CD4-positive, alpha-beta T cell treated with Interleukin-4 for 1 hour (primary cell): ENCODE measurements at places on chromosomes 16 and 17.

DNA sequence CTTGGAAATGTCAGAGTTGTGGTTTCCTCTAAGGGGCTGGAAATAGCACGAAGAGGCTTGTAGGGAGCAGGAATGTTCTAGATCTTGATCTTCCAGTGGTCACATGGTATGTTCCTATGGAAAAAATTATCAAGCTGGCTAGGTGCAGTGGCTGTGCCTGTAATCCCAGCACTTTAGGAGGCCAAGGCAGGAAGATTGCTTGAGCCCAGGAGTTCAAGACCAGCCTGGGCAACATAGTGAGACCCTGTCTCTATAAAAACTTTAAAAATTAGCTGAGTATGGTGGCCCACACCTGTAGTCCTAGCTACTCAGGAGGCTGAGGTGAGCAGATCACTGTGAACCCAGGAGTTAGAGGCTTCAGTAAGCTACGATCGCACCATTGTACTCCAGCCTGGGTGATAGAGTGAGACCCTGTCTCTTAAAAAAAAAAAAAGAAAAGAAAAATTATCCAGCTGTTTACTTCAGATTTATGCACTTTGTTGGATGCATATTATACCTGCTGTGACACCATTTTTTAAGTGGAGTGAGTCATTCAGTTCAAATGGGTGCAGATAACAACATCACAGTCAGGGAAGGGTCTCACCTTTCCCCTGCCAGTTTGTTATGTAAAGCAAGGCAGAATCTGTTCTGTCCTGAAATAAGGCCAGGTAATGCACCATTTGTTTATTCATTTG, 65.7 kb upstream of the LYRM9 start:
- DNase-seq: no peak

DNA sequence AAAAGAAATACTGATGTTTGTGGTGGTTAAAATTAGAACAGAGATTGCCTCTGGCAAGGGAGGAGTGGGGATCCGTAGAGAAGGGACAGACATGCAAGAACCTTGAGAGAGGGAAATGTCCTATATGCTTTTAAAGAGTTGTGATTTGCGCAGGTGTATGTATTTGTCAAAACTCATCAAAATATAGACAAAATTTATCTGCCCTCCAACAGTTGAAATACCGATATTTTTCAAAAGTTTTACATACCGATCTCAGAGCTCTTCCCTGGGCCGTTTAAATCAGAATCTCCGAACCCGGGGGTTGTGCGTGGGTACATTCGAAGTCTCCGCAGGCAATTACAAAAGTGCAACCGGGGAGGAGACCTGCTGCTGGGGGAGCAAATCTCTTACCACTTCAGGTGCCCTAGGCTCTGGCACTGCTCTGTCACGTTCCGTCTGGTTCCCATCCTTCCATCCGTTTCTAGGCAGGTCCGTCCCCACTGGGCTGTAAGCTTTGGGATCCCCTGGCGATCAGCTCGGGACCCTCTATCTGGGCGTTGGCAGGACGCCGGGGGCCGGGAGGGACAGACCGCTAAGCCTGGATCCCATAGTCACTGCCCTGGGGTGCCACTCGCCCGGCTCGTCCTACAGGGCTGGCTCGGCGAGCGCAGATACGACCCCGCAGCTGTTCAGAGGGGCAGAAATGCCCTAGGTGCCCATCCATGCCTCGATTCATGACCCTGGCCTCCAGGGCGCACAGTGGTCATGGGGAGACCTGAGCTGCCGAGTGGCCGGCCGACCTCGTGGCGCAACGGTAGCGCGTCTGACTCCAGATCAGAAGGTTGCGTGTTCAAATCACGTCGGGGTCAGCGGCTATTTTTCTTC, 4.2 kb downstream of the BORCS6 start:
- peak; percentile 91 for DNase-seq

DNA sequence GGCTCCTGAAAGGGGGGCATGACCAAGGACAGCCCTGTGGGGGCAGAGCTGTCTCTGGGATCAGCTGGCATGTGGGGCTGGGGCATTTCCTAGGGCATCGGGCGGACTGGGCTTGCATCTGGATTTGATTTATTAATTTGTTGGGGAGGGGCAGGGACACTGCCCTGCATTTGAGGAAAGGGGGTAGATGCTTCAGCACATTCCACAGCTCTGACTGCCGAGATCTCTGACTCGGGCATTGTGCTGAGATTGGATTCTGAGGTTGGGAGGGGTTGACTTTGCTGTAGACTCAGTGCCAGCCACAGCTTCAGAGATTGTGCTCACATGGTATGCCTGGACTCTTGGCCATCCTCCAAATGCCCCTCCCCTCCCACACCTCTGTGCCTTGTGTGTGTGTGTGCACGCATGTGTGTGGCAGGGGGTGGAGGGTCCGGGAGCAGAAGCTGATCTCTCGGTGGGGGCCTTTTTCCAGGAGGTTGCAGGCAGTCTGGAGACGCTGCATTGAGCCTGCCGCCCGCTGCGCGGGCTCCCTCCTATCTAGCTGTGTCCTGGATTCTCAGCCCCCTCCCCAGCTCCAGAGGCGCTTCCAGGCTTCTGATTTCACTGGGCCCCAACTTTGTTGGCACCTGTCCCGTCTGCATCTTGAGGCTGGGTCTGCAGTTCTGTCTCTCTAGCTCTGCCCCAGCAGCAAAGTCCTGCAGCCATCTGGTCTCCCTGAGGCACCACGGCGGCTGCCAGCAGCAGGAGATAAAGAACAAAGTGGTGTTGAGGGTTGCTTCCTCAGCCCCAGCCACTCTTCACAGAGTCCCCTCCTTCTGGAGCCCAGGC, 14.9 kb downstream of the IGFBP4 start:
- no peak for DNase-seq

- DNase-seq: no peak
These were observed 15.8 kb upstream of the HYDIN start for GRCh38 chr16:71246309-71246708.

- DNase-seq: no peak
These were observed 117.6 kb downstream of the VPS53 start for GRCh38 chr17:596763-597644.

DNA sequence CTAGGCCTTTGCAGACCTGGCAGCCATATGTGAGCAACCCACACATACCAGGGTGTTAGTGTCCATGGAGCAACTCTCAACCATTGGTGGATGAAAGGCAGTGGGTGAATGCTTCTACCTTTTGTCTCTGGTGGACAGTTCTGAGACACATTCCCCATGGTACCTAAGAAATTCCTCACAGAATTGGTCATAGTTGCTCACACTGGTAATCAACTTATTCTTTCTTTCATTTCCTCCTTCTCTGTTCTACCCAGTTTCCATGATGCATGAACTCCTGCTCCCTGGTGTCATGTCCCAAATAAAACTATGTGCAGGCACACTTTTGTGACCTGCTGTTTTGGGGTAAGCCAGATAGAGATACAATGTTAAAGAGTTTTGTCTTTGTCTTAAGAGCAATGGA, 33.2 kb upstream of the MPHOSPH6 start:
- DNase-seq: no peak

DNA sequence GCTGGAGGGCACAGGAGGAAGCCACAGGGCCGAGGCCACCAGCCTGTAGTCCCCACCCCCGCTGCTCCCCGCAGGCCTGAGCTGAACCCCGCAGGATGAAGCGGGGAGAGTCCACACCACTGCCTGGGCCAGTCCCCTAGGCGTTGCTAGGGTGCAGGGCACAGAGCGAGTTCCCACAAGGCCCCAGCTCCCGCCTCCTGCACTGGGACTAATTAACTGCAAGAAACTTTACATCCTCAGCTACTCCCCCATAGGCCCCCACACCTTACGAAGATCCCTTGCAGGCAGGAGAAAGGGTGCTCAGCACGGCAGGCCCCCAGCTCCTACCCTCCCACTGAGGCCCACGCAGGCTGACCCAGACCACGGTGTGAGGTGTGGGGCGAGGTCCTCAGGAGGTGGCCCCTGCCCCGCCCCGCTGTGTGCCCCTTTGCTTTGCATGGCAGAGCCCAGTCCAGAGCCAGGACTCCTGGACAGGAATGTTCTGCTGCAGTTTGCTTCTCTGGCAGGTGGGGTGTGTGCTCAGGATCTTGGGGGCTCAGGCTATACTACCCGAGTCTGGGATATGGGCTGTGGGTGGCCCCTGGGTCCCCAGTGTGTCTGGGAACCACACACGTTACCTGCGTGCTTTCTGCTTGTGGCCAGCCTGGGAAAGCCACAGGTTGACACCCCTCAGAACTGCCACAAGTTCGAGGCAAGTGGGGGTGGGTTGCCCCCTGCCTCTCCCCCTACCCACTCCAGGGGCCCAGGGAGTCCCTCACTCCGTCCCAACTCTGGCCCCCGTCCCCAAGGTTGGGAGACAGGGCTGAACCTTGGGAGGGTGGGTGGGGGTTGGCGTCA, 1.2 kb downstream of the GNG13 start:
- DNase-seq: no peak

DNA sequence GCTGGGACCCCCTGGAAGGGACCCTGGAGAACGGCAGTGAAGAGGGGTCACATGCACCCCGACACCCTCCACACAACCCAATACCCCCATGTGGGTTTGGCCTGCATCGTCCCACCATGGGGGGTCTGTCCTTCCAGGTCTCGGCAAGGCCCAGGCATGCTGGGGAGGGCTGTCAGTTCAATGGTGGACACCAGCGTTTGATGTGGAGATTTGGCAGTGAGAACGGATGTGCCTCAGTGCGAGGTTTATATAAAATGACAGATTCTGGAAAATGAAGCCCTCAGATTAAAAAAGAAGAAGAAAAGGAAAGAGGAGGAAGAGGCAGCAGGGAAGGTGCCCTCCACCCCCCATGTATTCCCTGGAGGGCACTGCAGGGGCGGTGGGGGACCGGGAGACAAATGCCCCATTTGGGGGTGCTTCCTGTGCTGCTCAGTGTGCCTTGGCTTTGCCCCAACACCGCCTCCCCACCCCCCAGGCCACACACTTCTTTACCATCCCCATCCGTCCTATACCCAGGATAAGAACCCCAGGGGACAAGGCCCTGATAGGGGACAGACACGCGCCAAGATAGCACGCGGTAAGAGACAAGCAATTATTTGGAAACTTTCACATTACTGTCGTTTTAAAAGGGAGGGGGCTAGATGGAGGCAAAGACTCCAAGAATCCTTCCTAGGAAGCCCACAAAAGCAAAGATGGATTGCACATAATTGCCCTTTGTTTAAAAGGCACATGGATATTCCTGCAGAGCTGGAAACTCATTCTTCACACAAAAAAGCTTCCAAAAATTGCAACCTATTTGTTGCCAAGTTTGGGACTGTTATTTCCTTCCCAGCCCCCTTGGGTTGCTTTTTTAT, 21.0 kb downstream of the RBFOX3 start:
- DNase-seq: no peak

- DNase-seq: no peak
These were observed 14.0 kb downstream of the UBE2O start for GRCh38 chr17:76438906-76439305.

- no peak for DNase-seq
These were observed 10.3 kb downstream of the C17orf113 start for GRCh38 chr17:42039794-42040763.

- no peak for DNase-seq
These were observed 21.0 kb downstream of the SEC14L5 start for GRCh38 chr16:4979164-4979563.

GRCh38 chr16:12611916-12612597, 191.6 kb downstream of the CPPED1 start:
- DNase-seq: no peak

GRCh38 chr16:1102921-1103635, 7.0 kb upstream of the C1QTNF8 start:
- DNase-seq: peak; percentile 64

- DNase-seq: no peak
These were observed 10.9 kb upstream of the TMEM219 start for GRCh38 chr16:29950806-29951461.

DNA sequence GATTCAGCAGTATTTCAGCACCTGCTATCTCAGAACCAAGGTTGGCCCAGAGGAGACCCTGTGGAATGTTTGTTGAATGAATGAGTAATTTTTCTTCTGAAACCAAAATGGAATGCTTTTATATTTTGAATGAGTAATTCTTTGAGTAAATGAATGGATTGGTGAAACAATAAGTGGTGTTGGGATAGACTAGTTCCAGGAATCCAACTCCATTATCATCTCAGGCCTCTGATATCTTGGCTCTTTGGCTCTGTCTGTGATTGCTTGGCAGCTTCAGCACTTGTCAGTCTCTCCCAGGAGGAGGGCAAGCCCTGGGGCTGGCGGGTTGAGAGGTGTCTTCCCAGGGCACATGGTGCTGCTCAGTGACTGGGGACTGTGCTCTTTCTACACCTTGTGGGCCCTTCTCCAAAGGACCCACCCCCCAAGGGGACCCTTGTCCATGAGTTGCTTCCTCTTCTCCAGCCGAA, 284.4 kb upstream of the FOXF1 start:
- DNase-seq: no peak

- DNase-seq: no peak
These were observed 470.7 kb upstream of the RBFOX1 start for GRCh38 chr16:6861815-6862477.

DNA sequence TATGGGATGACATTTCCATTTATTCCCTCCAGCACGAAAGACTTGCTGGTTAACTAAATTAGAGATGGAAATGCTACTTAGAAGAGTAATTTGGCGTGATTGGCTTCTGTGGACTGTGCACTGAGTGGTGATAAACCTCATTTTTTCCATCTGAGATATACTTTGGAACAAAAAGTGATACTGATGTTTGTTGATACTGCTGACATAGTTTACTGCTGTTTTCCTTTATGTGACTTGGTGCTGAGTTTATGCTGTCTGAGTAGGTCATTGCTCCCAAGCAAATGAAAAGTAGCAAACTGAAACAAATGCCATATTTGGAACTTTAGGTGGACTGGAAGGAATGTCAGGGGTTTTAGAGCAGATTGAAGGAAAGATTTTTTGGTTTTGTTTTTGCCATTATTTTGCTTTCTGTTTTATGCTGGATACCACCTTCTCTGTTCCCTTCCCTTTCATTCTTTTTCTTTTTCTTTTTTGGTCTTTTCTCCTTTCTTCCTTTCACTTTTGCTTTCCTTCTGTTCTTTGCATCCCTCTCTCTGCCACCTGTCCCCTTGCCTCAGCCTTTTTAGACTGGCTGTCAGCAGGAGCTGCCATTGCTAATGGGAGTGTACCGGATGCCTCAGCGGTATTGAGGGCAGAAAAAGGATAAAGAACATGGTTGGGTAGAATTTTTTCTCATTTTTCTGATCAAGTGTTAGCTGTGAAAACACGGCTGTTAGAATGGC, 41.8 kb downstream of the NUP93 start:
- DNase-seq: no peak

- DNase-seq: no peak
These were observed 742 bp upstream of the FBXO31 start for GRCh38 chr16:87384162-87384874.

GRCh38 chr16:69626256-69626655, 60.5 kb downstream of the NFAT5 start:
- DNase-seq: no peak

- no peak for DNase-seq
These were observed 235.9 kb downstream of the FOXL1 start for GRCh38 chr16:86814256-86814655.

GRCh38 chr17:82486231-82487094, 27.9 kb downstream of the NARF start:
- no peak for DNase-seq

DNA sequence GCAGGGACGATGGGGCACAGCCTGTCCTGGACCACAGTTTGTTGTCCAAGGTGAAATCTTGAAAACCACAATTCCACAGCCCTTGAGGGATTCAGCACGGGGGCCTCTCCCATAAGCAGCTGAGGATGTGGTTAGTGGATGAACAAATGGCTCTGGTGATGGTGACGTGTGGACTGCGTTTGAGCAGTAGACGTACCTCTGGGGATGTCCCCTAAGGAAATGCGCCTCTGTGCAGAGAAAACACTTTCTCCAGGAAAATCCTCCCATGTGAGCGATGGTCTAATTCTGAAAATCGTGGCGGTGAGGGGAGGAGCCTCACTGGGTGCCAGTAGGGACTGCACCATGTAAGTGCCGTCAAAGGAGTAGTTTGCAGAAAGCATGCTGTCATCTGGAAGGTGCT, 2.7 kb upstream of the SEPTIN12 start:
- DNase-seq: no peak
